ENCODE measurements at places on chromosomes 16 and 17.

DNA sequence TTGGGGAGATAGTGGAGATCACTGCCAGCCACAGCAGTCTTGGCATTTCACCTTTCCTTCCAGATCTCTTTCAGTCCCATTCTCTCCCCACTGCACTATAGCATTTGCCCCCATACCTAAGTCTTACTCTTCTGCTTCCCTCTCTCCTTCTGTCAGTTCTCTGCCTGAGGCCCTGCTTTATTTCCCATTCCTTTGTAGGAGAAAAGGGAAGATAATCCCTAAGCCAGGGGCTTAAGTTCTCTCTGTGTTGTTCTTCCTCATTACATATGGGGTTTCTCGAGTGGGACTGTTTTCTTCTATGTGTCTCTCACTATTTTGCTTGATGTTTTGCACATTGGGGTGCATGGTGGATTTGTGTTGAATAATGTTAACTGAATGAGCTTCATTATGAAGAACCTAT lies 6.4 kb downstream of the KDM6B start:
- DNase-seq: no peak

- no peak for DNase-seq
Observed at GRCh38 chr17:15171167-15172047, 93.7 kb downstream of the PMP22 start.

DNA sequence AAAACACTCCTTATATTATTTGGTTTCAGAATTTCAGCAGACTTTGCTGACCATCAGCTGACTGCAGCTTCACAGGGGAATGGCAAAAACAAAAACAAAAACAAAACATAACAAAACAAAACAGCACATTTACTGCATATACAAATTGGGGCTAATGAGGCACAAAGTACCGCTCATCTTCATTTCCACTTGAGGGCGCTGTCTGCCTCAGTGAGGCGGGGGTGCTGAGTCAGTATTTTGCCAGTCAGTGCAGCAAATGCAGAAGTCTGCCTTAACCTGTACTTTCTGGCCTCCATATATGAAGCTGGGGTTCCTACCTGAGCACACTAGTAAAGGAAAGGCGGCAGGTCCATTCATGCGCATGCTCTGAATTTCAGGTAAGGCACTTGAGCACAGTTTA lies 13.5 kb upstream of the DYNLRB2 start:
- no peak for DNase-seq

GRCh38 chr17:5540321-5540720 lies 44.0 kb downstream of the NLRP1 start:
- DNase-seq: no peak

- no peak for DNase-seq
Observed at GRCh38 chr17:56594320-56595107, 1.0 kb downstream of the NOG start.

DNA sequence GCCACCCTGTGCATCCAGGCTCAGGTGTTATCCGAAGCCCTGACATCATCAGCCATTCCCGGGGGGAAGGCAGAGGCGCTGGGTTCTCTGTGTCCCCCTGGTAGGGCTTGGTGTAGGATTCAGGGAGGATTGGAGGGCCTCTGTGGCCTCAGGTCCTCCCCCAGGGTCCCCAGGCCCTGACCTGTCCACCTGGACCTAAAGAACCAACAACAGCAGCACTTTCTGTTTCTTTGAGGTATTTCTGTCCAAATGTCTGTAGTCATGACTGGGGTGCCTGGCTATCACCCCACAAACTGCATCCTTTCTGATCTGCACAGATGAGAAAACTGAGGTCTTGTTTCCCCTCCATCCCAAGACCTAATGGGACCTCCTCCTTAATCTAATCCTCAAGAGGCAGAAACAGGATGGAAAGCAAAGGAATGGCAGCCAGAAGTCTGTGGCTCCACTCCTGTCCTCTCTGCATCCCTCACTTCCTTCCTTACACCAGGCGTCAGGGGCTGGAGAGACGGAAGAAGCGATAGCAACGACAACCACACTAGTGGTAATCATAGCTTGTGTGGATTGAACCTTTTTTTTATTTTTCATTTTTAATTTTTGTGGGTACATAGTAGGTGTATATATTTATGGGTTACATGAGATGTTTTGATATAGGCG lies 11.8 kb downstream of the NLRC5 start:
- DNase-seq: no peak

DNA sequence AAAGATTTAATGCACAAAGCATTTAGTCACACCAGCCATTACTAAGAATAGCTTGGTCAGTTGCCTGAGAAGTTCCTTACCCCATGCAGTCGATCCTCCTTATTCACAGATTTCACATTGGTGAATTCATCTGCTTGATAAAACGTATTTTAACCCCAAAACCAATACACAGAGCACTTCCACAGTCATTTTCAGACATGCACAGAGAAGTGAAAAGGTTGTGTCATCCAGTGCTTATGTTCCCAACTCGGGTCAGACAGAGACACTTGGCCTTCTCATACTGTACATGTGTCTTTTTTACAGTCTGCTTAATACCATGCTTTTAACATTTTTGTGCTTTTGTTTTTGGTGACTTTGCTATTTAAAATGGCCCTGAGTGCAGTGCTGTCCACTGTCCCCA lies 219.7 kb downstream of the SPECC1 start:
- no peak for DNase-seq

DNA sequence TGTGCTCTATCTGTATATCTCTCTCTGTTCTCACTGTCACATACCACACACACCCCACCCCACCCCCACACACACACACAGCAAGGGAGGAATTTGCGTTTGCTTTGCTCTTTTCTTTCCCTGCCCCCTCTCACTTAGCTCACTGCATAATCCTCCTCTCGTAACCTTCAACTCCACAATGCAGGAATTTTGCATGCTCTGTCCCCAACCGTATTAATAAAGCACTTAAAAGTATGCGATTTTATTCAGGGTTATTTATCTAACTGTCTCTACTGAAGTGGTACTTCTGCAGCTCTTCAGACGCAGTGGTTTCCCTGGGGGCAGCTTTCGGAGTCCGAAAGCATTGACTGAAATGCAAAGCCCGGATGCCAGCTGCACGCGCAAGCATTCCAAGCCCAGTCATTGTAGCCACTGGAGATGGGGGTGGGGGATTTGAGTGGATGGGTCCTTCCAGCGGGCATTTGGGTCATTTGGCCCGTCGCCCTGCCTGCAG lies 105.4 kb upstream of the RBFOX1 start:
- no peak for DNase-seq

- DNase-seq: no peak
Observed at GRCh38 chr17:50890675-50891516, 24.7 kb upstream of the TOB1 start.

DNA sequence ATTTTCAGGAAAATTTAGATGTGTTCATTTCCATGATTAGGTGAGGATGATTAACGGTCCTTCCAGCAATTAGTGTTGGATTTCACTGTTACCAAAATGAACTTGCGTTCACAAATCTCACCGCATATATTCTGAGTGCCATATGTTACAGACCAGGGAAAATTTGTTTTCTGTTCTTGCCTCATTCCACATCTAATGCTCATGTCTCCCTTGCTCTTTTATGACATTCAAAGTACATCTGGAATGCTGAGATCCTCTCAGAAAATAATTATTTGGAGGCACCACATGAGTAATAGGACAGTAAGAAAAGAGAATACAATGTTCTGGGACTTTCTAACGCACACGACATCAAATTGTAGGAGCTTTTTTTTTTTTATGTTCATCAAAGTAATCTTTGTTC lies 406.5 kb downstream of the SHISA9 start:
- no peak for DNase-seq

DNA sequence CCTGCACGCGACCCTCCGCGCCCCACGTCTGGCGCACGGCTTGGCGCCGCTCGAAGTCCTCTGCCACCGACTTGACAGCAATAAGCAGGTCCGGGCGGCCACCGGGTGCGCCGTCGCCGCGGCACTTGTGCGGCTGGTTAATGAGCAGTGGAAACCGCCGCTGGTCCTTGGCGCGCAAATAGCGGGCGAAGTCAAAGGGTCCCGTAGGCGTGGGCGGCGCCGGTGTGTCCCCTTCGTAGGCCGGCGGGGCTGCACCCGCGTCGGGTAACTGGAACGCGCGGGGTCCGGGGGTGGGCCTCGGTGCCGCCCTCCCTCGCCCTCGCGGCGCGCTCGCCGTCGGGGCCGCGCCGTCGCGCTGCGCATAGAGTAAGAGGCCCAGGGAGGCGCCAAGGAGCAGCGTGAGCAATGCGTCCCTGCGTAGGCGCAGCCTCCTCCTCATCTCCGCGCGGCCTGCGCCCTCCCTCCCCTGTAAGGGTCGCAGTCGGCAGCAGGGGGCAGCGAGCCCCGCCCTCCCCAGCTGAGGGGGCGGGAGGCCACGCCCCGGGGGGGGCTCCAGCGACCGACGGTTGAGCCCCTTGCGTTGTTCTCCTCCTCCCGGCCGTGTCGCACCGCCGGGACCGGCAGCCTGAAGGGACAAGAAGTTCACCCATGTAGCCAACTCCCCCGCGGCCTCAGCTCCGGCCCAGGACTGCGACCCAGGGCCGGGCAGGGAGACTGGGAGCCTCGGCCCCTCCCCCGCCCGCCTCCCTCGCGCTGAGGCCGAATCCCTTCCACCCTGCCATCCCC lies 558 bp downstream of the B3GNT9 start:
- no peak for DNase-seq

- no peak for DNase-seq
Observed at GRCh38 chr16:84378567-84378966, 10.2 kb downstream of the ATP2C2 start.

DNA sequence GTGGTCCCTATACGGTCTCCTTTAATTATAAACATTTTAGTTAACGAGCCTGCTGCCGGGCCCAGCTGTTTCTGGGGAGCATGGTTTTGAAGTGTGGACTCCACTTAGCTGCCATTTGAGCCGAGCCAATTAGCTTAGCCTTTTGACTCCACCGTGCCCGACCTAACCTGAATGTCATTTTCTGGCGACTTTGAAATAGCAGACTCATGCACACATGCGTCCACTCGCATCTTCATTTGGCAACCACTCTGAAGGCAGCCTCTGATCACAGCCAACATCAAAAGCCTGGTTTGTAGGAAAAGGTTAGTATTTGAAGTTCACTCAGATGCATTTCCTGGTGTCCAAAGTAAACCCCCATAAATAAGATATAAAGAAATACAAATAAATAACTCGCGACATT lies 16.8 kb downstream of the AXIN2 start:
- DNase-seq: no peak

DNA sequence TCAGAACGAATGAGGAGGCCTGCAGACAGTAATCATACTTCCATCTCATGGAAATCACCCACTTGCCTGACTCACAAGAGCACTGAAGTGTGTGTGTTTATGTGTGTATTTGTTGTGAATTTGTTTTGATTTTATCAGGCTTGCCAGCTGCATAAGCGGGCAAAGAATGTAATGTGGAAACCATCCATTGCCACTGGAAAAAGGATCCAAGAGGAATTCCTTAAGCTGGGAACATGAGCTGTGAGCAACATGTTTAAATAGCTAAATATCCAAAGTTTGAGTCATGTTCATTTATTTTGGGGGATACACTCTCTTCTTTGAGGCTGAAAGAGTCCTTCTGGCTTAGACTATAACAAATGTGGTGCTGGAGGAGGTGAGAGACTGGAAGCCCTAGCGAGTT lies 198.4 kb upstream of the TBX2 start:
- DNase-seq: no peak

DNA sequence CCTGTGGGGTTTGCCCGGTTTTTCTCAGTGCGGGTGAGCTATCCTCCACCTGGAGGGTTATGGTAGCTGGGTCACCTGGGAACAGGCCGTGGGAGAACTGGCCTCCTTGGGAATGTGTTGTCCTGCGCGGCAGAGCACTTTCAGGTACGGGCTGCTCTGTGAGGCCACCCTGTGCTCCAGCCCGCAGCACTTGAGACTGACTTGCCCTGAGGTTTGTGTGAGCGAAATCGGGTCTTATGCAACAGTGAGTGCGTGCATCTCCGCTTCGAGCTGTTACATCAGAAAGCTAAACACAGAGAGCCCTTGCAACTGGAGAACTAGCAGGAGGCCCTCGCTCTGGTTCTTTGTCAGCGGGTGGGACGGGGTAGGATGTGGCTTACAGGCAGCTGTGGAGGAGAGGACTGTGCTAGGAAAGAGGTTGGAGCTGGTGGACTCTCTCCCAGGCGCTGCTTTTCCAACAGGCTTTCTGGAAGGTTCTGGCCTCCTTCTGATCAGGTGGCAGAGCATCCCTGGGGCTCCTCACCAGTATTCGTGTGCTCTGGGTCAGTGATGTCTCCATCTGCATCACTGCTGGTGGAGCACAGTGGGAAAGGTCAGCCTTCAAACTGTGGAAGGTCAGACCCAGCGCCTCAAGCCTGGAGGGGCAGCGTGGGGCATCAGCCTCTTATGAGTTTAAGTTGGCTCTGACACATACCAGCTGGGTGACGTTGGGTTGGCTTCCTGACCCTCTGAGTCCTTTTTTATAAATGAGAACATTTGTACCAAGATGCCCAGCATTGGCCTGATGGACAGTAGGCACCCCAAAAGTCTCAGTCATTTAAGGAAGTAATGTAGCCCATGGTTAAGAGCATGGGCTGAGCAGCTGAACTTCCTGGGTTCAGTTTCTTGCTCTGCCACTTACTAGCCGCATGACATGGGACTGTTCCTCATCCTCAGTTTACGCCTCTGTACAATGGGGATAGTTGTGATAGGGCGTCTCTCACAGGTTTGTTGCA lies 76.3 kb downstream of the KSR1 start:
- DNase-seq: no peak

- DNase-seq: no peak
Observed at GRCh38 chr17:77476931-77477805, 336.4 kb downstream of the SEC14L1 start.

DNA sequence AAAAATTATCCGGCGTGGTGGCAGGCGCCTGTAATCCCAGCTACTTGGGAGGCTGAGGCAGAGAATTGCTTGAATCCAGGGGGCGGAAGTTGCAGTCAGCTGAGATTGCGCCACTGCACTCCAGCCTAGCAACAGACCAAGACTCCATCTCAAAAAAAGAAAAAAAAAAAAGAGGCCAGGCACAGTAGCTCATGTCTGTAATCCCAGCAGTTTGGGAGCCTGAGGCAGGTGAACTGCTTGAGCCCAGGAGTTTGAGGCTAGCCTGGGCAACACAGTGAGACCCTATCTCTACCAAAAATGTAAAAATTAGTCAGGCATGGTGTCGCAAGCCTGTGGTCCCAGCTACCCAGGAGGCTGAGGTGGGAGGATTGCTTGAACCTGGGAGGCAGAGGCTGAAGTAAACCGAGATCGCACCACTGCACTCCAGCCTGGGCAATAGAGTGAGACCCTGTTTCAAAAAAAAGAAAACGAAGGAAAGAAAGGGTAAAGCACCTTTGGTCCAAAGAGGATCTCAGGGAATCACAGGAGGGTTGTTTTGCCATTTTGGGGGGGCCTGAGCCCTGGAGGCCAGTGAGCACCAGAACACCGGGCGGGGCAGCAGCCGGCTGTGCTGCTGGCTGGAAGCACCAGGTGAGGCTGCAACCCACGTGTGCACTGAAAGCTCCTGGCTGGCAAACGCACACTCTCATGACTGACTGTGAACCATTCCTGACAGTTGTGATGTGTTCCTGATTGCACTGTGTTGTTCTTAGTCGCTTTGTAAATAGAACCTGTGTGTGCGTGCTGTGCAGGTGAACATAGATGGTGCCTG lies 18.4 kb downstream of the HS3ST6 start:
- DNase-seq: no peak

- DNase-seq: no peak
Observed at GRCh38 chr16:26970292-26970691, 96.4 kb upstream of the C16orf82 start.

Measured in activated CD8-positive, alpha-beta memory T cell treated with anti-CD3 and anti-CD28 coated beads for 1 hour (primary cell).